ENCODE measurements at places on chromosomes 2 and 18.

DNA sequence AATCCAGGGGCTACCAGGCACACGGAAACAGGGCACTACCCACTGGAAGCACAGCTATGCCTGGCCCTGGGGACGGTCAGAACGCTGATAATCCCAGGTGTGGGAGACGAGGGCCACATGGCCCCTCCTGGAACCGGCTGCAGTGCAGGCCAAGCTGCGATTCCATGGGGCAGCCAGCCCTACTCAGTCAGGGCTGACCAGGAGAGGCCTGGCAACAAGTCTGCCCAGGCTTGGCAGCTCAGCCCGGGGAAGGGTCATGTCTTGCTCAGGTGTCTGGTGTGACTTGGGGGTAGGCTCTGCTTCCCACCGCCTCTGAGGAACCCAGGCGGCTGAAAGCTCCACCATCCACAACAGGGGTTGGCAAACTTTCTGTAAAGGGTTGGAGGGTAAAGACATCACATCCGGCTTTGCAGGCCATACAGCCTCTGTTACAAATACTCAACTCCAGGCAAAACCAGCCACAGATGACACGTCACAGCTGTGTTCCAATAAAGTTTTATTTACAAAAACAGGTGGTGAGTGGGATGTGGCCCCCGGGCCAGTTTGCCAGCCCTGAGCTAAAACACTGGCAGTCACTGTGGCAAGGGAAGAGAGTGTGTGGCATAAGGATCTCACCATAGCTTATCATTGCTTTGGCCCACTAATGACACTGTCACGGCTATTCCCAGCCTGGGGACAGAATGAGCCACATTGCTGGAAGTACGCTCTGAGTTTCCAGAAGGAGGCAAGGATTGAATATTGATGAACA lies 85.2 kb downstream of the NDUFA10 start:
- no peak for DNase-seq

- no peak for DNase-seq
Measured at GRCh38 chr2:3472296-3472695, 47.0 kb downstream of the ADI1 start.

DNA sequence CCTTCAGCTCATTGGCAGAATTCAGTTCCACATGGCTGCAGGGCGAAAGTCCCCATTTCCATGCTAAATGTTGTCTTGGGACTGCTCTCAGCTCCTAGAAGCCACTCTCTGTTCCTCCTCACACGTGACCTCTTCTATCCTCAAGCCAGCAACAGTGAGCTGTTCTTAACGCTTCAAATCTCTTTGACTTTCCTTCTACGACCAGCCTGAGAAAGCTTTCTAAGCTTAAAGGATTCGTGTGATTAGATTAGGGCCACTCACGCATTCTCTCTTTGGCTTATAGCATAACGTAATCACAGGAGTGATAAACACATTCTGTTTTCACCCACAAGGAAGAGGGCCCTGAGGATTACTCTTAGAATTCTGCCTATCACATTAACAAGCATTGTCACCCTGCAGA lies 29.8 kb upstream of the LAMA1 start:
- DNase-seq: no peak

GRCh38 chr2:51505533-51505932 lies 473.6 kb upstream of the NRXN1 start:
- no peak for DNase-seq

DNA sequence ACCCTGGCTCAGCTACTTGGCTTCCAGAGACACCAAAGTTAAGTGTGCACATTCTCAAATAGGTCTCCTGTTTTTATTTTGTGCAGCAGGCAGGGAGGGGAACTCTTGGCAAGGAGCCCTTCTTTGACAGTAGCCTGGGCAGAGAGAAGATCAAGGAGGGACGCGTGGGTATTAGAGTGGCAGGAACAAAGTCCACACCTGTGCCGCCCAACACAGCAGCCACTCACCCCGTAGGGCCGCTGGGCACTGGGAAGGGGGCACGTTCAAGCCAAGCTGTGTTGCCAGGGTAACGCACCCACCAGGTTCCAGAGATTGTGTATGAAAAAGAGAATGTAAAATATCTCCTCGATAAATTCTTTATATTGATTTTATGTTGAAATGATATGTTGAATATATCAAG lies 229.3 kb upstream of the AGAP1 start:
- DNase-seq: no peak

GRCh38 chr2:27959496-27959895 lies 69.0 kb downstream of the BABAM2 start:
- DNase-seq: peak; percentile 80

DNA sequence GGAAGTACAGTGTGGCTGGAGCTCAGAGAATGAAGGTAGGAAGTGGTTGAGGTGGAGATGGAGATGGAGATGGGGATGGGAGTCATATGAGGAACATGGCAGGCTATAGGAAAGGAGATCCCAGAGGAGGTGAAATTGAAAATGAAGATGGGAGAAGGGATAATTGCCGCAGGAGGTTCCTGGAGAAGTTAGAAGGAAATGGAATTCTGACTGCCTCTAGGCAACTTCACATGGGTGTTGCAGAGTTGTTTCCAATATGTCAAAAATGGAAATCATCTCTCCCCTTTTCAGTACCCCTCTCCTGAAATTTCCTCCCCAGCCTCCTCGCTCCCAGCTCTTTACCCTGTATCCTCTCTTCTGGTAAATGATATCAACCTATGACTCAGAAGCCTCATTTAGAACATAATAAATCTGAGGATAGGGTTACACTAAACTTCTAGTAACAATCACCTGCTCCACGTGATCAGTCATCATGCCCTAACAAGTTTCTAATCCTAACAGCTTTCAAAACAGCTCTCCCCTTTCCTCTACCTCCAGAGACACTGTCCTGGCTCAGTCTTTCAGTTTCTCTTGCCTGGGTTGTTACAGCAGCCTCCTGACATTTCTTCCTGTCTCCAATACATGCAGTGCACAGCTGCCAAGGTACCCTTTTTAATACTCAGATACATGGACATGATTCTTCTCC lies 201.9 kb upstream of the RBMS1 start:
- peak; percentile 54 for DNase-seq

DNA sequence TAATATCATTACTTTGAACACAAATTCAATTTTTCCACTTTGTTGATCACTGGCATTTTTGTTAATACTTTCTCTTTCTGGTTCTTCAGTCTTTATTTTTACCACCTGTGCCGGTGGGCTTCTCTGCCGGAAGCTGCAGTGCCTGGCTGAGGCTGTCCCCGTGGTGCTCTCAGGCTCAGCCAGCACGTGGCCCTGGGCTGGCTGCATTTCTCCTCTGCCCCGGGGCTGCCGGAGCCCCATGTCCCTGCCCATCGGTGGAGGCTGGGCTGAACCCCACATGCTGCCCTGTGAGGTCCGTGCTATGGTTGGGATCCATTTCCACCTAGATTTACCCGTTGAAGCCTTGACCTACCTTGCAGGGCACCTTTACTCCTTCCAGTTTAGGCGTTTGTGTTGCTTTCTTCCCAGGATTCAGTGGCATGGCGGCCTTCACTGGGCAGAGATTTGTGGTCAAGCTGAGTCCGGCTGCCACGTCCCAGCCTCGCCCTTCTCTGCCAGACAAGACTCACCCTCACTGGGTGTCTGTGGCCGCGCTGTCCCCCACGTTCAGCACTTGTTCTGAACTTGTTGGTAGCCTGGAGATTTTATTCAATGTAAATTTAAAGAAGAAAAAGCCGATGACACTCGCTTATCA lies 12.8 kb upstream of the TMEM18 start:
- no peak for DNase-seq

DNA sequence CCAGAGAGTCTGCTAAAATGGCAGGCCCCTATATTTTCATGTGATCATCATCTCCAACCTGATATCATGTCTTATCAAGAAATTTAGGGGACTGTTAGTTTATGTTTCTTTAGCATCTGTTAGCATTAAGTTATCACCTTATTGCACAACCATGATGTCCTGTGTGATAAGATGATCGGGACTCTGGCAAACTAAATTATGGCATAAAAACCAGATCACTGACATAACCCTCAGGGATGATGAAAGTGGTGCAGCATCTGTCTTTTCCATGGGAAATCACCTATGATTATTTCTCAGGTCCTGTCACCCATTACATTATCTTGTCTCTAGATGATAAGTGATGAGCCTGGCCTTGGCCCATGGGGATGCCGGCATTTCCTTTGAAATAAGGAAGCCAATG lies 458.6 kb upstream of the DCC start:
- no peak for DNase-seq

DNA sequence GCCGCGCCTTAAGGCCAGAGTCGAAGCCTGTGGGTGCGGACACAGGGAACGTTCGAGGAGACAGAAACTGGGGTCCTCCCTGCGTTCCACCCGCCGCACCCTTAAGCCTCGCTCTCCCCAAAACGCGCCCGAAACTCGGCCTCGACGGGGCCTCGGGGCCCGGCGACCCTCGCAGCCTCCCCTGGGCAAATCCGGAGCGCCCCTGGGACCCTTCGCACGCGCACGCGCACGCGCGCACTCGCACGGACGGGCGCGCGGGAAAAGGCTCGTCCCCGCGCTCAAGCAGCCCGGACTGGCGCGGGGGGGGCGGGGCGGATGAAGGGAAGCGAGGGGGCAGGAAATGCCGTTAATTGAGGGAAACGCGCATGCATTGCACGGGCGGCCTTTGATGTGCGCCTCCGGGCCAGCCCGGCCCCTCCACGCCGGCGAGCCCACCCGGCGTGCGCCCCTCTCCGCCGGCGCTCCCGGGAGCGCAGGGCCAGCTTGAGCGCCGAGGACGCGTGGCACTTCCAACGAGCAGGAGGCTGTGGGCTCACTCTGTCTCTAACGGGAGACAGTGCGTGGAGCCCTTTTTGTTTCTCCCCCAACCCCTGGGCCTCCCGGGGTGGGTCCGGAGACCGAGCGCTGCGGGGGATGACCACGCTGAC lies 5.4 kb upstream of the SALL3 start:
- DNase-seq: no peak

DNA sequence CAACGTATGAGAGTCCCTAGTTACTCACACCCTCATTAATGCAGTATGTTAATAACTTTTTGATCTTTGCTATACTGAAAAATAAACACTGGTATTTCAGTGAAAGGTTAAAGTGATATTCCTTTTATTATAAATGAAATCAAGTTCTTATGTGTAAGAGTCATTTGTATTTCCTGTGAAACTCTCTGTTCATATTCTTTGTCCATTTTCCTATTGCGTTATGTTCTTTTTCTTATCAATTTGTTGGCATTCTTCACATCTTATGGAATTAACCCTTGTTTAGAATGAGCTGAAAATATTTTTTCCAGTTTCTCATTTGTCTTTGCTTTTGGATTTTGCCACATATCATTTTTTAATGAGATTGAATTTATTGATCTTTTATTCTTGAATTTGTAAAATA lies 44.8 kb downstream of the NDUFAF7 start:
- no peak for DNase-seq

DNA sequence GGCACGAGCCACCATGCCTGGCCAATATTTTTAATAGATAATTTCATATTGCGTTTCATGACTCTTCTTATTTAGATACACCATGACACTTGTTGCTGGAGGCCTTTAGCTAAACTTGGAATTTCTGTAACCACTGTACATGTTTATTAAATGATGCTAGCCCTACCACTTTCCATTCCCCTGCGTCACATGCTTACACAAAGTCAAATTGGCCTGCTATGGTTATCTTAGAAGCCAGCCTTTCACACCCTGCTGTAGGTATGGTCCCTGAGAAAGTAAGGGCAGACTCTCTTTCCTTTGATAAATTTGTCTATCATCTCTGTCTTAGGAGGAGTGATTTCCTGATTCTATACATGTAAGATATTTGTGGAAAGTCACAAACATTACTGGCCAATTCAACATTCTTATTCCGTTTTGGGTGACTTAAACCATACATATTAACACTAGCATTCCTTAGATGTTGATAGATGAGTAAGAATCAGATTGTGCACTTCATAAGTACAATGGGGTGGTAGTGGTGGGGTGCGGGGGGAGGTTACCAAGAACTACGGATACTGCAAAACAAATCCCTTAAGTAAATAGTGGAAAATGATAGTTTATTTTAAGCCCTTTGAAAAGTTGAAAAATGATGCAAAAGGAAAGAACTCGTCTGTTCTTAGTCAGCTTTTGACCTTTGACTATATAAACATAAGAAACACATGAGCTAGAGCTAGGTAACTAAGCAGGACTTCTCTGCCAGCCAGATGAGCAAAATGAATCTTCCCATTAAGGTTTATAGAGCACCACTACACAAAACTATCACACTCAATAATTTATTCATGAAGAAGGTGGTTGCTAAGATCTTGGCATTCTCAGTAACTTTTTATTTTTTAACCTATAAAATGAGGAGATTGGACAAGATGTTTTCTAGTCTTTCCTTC lies 7.9 kb upstream of the NDUFV2 start:
- peak; percentile 81 for DNase-seq

- peak; percentile 67 for DNase-seq
Measured at GRCh38 chr18:54127759-54128378, 96.6 kb downstream of the MBD2 start.

- DNase-seq: no peak
Measured at GRCh38 chr2:241020201-241020600, 21.8 kb downstream of the SNED1 start.

DNA sequence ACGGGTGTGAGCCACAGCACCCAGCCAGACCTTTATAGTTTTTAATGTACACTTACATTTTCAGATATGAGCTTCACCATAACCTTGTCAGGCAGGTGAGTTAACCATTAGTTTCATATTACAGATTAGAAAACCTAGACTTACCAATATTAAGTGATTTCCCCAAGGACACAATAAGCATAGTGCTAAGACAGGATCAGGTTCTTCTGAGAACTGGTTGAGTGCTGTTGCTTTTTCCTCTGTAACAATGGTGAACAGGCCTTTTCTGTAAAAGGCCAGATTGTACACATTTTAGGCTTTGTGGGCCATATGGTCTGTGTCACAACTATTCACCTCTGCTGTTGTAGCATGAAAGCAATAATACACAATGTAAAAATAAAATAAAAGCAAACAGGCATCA lies 332.0 kb downstream of the PIK3C3 start:
- no peak for DNase-seq

DNA sequence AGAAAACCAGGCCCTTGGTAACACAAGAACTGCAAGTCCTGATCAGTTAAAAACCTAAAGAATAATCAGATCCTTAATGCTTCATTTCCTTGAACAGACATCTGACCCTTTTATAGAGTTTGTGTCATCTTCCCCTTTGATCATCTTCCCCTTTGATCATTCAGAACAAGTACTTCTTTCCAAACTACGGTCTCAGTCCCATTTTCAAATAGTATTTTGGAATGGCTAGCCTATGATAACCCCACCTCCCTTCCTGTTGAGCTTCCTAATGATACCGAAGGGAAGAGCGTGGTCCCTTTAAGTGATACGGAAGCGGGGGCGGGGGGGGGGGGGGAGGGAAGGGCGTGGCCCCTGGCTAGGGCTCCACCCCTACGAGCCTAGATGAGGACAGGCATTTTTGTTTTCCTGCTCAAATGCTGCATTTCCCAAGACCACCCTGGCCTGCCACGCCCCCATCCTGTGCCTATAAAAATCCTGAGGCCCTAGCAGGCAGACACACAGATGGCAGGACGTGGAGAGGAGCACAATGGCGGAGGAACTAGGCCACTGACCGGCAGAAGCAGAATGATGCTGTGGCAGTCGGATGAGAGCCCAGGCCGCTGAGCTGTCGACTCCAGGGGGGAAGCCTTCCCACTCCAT lies 24.1 kb upstream of the CHRNA1 start:
- DNase-seq: peak; percentile 92

- no peak for DNase-seq
Measured at GRCh38 chr2:48511849-48512470, 18.0 kb upstream of the STON1 start.

- DNase-seq: no peak
Measured at GRCh38 chr18:14942275-14942674, 194.3 kb downstream of the ANKRD30B start.

All from fibroblast of skin of right quadriceps (primary cell).